CD4-positive, alpha-beta T cell treated with Interleukin-4 for 4 hours (primary cell): ENCODE measurements at places on chromosomes 16 and 17.

DNA sequence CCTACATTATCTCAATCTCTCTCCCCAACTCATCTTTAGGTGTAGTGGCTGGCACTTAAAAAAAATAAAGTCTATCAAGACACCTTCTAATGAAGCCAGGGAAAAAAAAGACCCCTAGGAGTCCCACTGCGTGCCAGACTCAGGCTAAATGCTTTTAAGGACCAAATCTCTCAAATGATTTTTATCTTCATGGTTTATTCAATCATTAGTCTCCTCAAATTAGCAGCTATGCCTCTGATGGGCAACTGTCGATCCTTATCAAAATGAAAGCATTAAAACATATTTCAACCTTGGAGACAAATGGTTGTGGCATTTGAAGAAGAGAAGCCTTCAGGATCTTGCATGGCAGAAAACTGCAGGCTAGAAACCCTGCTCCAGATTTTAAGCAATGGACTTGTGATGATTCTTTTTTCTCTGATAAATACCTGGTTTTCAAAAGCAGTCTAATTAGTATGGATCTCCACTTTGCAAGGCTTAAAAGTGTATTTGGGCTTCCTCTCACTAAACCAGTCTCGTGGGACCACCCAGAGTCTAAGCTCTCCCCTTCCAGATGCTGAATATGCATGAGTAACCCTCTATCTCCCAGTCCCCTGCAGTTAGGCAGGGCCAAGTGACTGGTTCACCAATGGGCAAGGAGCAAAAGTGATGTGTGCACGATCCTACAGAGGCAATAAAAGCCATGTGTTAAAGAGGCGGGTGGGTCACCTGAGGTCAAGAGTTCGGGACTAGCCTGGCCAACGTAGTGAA is 14.9 kb downstream of the ITPRIPL2 start:
- no peak for DNase-seq

DNA sequence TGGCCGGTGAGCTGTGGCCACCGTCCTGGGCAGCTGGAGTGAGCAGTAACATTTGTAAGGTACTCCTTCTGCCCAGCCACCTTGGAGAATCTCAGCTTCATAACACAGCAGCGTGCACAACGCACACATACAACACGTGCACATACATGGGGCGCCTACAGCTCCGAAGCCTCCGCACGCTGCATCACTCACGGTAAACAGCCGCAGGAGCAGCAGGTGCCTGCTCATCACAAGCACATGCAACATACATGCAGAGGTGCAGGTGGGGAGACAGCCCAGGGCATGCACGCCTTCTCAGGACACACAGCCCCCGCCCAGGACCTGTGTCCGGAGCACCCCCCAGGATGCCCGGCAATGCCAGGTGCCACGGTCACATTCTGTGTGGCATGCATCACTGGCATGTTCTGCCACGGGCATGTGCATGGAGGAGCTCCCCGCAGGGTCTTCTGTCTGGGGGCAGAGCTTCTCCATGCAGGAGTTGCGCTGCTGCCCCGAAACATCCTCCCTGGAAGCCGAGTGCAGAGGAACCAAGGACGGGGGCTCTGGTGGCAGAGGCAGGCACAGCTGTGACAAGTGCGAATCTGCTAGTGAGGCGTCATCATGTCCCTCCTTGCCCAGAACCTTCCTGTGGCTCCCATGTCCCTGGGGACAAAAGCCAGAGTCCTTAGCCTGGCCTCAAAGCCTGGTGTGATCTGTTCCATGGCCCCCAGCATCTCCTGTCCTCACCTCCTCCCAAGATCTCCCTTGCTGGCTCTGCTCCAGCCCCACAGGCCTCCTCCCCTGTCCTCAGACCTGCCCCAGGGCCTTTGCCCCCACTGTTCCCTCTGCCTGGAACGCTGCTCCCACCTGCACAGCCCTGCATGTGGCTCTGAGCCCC is 184.0 kb upstream of the GSE1 start:
- DNase-seq, result no peak

DNA sequence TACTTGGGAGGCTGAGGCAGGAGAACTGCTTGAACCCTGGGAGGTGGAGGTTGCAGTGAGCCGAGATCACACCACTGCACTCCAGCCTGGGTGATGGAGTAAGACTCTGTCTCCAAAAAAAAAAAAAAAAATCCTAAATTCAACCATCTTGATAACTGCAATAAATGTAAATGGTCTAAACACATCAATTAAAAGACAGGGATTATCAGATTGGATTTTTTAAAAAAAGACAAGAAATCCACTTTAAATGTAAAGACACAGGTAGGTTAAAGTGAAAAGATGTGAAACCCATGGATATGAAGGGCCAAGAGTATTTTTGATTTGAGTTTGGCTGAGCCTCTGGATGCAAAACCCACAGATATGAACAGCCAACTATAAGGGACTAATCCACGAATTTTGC is 64.2 kb upstream of the ATP2A3 start:
- DNase-seq, result no peak

GRCh38 chr17:32266051-32266388 is 388 bp downstream of the RHBDL3 start:
- DNase-seq, result no peak

DNA sequence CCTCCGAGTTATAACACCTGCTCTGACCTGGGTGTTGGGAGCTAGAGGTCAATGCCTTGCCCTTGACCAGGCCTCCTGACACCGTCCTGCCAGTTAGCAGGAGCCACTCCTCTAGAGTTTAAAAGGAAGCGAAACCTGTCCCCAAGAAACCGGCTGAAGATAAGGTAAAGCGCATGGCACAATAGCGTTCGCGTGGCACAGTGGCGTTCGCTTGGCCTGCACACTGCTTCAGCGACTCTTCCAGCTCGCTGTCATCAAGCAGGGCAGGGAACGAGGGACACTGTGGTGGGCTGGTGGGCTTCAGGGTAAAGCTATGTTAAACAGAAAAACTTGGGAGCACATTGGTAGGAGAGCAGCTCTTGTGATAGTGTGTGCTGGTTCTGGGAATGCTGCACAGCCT is 28.2 kb upstream of the ETV4 start:
- no peak for DNase-seq

- DNase-seq, result no peak
Observed at GRCh38 chr16:79170555-79171246, 429.8 kb downstream of the MAF start.

DNA sequence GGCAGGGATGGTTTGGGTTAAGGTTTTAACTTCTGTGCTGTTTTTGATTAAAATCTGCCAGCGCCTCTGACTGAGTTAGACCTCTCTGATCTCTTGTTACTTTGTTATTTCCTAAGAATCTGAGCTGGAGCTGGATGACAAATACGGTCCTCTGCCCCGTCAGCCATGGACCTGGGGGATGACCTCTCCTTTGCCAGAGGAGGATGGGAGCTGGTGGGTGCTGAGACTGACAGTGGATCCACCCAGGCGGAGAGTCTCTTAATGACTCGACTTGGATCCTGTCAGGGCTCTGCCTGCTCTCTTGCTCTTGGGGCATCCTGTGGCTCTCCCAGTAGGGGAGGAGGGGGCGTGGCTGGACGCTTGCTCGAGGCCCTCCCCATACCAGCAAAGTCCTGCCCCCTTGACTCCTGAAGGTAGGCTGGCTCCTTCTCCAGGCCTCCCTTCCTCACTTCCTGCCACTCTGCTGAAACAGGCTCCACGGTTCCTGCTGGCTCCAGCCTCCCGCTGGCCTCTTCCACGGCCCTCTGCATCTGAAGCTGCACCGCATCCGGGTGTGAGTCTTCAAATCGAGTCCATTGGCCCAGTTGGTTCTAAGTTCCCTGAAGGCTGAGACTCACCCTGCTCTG is 24.8 kb upstream of the MAP3K14 start:
- no peak for DNase-seq

DNA sequence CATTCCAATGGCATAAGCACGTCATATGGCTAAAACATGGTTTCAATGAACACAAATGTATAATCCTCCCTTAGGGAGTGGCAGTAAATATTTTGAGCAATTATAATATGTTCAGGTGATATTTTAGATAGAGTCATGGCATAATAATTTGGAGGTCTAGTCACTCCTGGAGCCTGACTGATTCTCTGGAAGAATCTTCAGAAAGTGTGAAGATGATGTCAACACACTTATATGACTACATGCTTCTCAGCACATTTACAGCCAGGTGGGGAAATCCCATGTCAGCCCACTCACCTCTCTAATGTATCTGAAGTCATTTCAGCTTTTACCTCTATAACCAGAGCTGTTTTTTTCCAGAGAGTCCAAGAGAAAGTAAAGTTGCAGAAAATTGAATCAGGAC is 474.8 kb downstream of the SHISA9 start:
- DNase-seq, result no peak

GRCh38 chr16:69904495-69905170 is 46.5 kb upstream of the CLEC18A start:
- DNase-seq, result no peak

DNA sequence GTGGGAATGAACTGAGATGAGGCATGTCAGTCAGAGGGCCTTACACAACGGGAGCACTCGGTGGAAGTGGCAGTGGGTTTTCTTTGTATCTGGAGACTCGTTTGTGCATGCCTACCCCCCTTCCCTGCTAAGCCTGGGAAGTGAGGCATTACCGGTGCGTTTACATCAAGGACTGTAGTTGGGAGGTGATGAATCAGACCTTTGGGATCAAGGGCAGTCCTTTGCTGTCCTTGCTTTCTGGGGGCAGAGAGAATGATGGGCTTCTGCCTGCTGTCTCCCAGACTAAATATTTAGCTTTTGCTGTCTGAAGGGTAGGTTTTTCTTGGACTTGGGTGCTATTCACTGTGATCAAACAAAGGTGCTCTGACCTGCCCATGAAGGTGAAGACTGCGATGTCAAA is 83.0 kb downstream of the WWP2 start:
- no peak for DNase-seq

DNA sequence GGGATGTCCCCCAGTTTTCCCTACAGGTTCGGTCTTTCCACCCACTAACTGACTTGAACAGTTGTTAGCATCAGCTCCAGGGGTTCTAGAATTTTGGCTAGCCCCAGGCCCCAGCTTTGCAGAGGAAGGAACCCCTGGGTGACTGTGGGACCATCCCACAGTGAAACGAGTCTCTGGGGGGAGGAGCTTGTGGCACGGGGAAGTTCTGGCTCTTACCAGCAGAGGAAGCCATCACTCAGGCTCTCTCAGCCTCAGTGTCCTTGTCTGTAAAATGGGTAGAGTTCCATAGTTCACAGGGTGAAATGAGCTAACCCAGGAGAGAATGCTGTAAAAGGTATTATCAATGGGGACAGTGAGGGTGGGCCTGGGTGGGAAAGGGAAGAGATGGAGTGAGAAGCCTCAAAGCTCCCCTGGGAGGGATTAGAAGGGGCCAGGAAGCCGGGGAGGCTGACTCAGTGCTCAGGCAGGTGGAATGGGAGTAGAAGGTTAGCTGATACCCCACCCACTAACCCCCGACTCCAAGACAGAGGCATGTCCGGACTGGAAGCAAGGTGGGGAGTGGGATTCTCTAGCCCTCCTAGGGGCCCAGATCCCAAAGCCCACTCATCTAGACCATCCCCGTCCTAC is 30.9 kb upstream of the CDC42EP4 start:
- DNase-seq, result no peak

DNA sequence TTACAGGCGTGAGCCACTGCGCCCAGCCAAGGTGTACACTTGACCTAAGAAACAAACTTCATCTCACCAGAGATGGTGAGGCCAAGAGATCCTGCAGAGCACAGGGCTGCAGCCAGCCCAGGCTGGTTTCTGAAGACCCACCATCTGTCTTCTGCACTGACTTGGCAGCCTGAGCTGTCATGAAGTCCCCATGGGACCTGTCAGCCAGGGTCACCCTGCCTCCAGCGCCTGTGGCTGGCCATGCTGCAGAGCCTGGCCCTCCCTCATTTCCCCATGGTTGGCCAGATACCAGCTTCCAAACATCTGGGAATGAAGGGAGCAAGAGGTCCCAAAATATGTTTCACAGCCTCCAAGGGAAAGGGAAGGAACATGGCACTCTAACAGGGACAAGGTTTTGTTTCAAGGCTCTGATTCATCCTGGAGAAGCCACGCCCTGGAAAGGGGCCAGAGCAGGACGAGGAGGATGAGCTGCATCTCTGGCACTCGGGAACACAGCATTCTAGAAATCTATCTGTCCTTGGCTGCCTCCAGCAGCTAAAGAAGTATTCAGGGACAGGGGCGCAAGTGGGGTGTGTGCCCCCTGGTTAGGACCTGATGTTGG is 45.3 kb downstream of the DDX19A start:
- DNase-seq, result no peak

GRCh38 chr16:79658301-79659033 is 57.9 kb upstream of the MAF start:
- peak; percentile 18 for DNase-seq

DNA sequence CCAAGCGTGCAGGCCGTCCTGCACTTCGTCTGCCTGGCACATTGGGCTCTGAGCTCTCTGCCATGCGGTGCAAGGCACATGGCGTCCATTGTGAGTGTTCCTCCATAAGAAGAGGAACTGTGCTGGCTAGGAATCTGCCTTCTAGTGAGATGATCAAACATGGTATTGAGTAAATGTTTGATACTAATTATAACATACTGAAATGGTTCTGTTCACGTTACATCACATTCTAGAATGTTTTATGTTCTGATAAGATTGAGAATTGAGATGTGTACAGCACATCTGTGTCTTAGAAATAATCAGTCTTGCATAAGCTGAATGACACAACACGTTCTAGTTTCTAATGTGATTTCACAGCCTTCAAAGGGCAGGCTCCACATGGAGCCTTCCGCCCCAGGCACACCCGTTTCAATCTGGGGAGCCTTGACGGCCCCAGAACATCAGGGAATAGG is 42.9 kb downstream of the USP10 start:
- DNase-seq, result no peak

DNA sequence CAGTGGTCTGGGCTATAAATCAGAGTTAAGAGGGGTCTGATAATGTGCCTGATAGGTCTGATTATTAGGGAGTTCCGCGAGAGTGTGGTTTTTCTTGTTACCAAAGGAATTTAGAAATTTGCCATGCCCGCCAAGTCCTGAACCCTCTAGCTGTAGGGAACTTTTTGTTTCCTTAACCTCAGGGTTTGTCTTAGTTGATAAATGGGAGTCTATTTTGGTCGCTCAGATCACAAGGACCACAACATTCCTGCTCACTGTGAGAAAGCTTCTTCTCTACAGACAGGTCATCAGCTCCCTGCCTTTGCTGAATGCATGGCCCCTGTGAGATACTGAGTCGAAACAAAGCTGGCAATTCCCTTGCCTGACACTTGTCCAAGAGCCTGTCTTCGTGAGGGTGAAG is 497.8 kb downstream of the HS3ST4 start:
- DNase-seq, result no peak

DNA sequence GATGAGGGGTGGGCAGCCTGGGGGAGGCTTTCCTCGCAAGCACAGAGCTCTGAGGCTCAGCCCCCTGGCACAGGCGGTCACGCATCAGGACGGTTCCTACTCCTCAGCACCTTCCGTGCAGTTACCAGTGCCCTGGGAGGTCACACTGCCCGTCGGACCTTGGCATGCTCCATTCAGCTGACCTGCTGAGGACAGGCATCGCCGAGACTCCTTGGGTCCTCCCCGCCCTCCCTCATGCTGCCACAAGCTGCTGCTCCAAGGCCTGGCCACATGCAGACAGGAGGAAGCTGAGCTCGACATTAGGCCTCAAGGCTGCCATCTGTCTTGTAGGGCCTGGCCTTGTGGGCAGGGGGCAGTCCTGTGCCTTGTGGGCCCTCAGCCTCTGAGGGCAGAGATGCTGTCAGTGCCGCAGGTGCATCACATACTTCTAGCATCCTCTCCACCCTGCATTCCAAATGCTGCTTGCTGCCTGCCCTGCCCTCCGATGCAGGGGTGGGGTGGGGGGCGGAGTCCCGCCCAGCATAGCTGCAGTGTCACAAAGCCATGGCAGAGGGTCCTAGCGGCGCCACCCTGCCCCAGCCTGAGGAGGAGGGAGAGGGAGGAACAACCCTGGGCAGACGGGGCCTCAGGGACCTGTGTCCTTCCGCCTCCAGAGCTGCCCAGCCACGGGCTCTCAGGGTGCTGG is 9.3 kb downstream of the C16orf90 start:
- no peak for DNase-seq
